Stimulated activated CD4-positive, alpha-beta T cell treated with anti-CD3 and anti-CD28 coated beads, Interleukin-2, amount 100 ng/mL, for 24 hours (primary cell): ENCODE measurements at places on chromosomes 2 and 18.
A peak's percentile ranks its signal among the peaks of the same experiment; 100 is the strongest.

GRCh38 chr2:178242552-178242883 is 48.2 kb downstream of the OSBPL6 start:
- DNase-seq: no peak

DNA sequence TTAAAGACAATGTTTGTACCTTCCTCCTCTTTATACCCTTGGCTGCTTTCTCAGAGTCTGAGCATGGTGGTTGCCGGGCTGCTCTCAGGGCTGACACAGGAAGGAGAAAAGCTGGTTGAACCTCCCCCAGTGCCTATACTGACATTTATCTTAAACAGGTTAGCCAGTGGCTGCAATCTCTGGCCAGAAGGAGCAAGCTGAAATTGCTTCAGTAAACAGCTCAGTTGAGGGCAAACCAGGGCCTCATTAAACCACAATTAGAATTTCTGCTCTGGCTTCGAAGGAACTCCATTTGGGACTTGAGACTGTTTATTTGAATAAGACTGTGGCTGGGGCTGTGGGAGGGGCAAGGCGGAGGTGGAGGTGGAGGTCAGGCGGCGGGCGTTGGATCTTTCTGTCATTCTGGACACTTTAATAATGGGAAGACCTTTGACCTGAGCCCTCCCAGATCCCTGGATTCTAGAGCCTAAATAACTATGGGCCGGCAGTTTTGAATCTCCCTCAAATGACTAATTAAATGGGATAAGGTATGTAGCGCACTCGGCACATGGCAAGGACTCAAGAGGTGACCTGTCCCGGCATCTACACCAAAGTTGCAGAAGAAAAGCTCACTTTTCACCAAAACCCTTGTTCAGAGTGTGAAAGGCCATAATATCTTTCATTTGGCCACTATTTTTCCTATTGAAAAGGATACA is 120.6 kb upstream of the MYCN start:
- DNase-seq: no peak

GRCh38 chr2:202831242-202832220 is 40.0 kb downstream of the ICA1L start:
- DNase-seq: peak; percentile 36

DNA sequence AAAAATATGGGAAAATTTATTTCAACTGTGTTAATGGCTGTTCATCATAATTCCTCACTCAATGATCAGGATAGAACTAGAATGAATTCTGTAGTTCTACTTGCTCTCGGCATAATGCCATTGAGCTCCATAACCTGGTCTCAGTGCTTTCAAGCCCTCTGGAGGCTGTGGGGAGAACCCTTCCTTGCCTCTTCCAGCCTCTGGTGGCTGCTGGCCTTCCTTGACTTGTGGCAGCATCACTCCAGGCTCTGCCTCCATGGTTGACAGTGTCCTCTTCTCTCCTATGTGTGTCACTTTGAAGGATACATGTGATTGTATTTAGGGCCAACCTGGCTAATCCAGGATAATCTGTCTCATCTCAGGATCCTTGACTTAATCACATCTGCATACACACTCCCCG is 26.9 kb upstream of the CABYR start:
- DNase-seq: no peak

DNA sequence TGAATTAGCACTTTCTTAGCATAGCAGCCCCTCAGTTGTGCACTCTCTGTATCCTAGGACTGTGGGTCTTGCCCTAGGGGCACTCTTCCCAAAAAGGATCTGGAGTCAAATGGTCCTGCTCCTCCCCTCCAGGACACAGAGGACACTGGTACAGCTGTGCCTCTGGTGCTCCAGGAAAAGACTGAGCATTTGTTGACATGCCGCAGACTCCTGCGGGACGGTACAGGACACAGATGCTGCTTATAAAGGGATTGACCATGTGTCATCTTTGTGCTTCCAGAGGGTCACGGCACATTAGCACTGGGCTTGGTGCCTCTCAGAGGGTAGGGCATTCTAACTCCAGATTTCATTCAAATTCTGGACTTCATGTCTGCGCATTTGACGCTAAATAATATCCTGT is 110.5 kb downstream of the KLF7 start:
- DNase-seq: no peak

- no peak for DNase-seq
Observed at GRCh38 chr2:71360434-71360975, 28.9 kb downstream of the ZNF638 start.

GRCh38 chr2:204479557-204479956 is 65.7 kb upstream of the PARD3B start:
- DNase-seq: no peak

DNA sequence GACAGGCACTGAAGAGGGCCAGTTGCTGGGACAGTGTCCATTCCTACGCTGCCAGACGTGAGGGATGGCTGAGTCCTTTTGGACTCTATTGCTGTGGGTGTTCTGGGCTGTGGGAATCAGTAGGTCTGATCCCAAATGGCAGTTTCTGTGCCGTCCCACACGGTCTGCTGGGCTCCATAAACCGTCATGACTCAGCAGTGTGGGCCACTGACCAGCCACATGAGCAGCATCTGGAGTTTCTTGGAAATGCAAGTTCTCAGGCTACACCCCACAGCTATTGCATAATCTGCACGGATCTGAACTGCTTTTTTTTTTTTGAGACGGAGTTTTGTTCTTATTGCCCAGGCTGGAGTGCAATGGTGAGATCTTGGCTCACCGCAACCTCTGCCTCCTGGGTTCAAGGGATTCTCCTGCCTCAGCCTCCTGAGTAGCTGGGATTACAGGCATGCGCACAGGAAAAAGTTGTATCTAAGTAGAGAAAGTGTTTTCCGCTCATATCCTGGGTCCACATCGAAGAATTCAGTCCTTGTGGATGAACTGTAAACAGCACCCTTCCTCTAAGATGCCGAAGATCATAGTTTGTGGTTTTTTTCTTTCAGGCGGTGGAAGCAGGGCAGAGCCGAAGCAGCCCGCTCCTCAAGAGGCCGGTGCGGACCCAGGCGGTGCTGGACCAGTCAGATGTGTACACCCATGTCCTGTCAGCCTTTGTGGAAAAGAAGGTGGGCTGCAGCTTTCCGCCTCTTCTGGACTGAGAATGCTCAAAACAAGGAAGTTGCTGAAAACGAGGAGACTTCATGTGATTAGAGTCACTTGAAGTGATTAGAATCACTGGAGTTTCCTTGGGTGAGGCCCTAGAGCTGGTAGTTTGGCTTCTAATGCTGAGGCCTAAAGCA is 25.5 kb downstream of the RMC1 start:
- no peak for DNase-seq

GRCh38 chr2:149084924-149085795 is 46.7 kb downstream of the LYPD6B start:
- DNase-seq: no peak

DNA sequence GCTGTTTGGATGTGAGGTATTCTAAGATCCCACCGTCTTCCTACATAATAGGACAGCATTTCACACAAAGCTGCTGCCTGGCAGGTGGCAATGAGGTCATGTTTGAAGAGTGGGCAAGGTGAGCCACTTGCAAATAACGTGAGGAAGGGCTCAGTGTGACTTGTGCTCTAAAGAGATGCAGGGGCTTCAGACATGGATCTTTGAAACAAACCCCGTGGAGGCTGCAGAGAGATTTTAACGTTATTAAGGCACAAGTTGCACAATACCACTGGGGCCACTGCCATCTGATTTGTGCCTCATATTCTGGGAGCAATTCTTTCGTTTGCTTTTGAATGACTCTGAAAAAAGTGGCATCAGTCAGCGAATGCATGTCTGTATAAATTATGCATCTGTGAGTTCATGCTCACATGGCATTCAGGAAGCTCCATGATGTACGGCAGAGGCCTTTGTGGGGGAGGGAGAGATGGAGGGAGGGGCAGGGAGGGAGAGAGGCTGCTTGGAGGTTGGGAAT is 362.0 kb downstream of the SOX11 start:
- DNase-seq: no peak

GRCh38 chr2:158042666-158043065 is 59.0 kb upstream of the UPP2 start:
- DNase-seq: no peak

DNA sequence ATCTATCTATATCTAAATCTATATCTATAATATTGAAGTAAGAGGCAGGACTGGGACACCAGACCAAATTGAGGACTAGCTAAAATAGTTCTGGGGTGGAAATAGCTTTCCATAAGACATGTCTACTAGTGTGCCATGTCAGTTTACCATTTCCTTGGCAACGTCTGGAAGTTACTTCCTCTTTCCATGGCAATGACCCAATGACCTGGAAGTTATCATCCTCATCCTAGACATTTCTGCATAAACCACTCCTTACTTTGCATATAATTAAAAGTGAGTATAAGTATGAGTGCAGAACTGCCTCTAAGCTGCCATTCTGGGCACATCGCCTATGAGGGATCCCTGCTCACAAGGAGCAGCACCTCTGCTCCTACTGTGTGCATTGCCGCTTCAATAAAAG is 734.0 kb upstream of the GCFC2 start:
- DNase-seq: no peak

DNA sequence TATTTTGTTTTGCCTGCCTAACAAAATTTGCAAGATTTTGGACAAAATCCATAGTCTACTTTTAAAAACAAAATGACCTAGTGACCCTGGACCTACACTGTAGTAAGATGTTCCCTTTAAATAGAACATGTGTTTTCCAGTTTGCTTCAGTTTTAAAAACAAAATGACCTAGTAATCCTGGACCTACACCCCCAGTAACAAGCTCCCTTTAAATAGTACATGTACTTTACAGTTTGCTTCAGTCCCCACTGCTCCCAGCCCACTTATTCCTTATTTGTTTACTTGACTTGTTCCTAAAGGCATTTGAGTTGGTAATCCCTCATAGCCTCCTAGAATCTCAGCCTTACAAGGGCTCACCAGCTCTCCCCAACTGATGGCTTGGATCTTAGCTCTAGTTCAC is 34.5 kb upstream of the HTR2B start:
- DNase-seq: no peak

GRCh38 chr18:34048423-34048822 is 176.3 kb downstream of the NOL4 start:
- no peak for DNase-seq

GRCh38 chr2:103667335-103667884 is 905.6 kb downstream of the TMEM182 start:
- no peak for DNase-seq

DNA sequence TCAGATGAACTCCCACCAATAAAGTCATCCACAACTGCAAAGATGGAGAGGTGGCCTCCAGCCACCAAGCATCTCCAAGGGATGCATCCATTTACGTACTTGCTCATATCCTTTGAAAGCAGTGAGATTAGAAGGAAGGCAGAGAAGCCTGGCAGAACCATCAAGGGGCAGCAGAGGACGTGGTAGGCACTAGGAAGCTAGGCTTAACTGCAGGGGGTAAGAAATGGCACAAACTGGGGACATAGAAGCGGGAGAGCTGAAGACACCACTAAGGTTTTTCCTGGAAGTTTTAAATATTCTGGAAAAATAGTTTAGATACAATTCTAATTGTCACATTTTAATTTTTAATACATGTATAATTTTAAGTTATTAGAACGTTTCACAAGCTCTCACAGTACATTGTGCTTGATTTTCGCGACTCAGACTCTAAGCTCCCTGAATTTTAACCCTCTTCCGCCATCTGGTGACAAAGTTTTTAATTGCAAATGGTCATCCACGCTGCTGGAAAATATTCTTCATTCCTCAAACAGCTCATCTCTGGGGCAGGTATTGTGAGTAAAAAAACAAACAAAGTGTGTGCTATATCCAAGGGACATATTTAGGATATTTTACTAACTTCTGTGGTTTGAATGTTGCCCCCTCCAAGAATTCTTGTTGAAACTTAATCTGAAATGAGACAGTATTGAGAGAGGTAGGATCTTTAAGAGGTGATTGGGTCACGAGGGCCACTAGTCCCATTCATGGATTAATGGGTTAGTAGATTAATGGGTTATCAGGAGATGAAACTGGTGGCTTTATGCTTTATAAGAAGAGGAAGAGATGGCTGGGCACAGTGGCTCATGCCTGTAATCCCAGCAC is 1.6 kb upstream of the PSTPIP2 start:
- peak; percentile 37 for DNase-seq

DNA sequence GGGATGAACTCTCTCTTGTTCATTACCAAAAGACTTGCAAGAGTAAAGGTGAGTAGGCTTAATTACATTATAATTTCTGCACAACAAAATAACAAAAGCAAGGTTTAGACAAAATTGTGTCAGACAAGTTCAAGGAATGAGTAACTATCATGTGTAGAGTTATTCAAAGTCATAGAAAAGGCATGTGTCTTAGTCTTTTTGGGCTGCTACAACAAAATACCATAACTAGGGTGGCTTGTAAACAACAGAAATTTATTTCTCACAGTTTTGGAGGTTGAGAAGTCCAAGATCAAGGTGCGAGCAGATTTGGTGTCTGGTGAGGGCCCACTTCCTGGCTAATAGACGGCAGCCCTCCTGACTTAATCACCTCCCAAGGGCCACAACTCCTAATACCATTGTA is 37.6 kb downstream of the IL1R2 start:
- no peak for DNase-seq

DNA sequence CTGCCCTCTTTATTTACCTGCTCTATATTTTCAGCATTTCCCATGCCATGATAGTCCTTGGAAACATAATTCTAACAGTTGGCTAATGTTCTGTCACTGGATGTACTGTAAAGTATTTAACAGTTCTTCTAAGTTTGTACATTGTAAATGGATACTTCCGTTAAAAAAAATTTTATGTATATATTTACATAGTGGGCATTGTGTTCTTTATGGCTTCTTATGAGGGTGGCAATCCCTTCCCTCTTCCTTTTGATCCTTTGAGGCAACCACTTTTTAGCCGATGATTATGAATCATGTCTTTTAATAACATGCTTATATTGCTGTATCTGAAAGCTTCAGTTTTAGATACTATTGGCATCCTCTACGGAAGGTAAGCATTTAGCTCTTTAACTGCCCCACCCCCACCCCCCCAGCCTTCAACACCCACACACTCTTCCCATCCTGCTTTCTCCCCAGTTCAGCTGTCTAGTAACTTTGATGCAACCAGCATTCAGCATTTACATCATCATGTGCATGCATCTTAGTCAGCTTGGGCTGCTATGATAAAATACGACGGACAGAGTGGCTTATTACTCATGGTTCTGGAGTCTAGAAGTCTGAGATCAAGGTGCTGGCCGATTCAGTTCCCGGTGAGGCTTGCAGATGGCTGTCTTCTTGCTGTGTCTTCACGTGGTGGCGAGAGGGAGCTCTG is 21.0 kb upstream of the EDAR start:
- DNase-seq: no peak

GRCh38 chr2:218003981-218004419 is 1.2 kb upstream of the TNS1 start:
- no peak for DNase-seq

GRCh38 chr2:47086054-47086471 is 69.0 kb downstream of the STPG4 start:
- DNase-seq: no peak

GRCh38 chr2:190407662-190408537 is at the start of gene MFSD6:
MFSD6 (plus strand) TSS chr2:190408355; CDS start chr2:190436030, 27,675 bp downstream.
- DNase-seq: peak; percentile 72

GRCh38 chr2:118658596-118659198 is 188.8 kb downstream of the EN1 start:
- DNase-seq: no peak
